ENCODE measurements at places on chromosomes 13 and 19.

DNA sequence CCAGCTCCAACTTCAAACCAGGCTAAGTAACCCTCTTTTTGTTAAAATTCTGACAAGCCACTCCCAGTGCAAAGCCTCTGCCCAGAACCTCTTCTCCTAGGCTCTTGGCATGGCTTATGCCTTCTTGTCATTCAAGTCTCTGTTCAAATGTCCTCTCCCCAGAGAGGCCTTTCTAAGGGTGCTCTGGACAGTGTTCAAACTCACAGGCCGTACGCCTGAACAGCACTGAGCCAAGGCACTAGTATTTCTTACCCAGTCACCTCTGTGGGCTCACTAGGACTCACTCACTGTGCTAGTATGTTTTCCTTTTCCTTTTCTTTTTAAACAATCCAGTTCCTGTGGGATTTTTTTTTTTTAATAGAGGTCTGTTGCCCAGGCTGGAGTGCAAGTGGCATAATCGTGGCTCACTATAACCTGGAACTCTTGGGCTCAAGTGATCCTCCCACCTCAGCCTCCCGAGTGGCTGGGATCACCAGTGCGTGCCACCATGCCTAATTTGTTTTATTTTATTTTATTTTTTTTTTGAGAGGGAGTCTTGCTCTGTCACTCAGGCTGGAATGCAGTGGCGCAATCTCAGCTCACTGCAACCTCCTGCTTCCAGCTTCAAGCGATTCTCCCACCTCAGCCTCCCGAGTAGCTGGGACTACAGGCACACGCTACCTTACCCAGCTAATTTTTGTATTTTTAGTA, 2.3 kb upstream of the ASF1B start:
- no peak for DNase-seq

GRCh38 chr13:46124531-46124966, 19.7 kb upstream of the CPB2 start:
- DNase-seq: no peak

DNA sequence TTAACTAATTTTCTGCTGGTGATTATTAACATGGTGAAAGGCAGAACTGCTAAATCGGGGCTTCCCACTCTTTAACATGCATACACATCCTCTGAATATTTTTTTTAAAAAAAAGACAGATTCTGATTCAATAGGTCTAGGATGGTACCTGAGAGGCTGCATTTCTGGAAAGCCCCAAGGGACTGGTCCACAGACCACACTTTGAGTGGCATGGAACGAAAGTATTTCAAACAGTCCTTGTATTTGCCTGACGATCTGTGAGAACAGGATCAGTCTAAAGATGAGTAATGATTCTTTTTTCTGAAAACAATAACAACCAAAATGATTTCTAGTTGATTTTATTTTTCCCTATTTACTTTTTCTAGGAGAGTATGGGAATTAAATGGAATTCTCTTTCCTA, 16.7 kb upstream of the SPART start:
- DNase-seq: no peak

DNA sequence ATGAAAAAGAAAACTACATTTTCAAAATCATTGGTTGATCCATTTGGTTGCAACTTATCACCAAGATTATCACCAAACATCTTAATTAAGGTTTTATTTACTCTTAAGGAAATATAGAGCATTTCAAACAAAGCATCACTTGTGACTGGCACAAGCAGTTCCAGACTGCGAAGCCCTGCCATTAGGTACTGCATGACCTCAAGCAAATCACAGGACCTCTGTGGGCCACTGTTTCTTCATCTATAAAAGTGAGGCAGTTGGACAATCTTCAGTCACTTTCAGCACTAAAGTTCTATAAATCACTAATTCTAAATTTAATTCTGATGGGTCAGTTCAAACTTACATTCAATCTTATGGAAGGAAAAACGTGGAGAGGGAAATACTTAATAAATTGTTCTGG, 2.0 kb downstream of the ELF1 start:
- no peak for DNase-seq

DNA sequence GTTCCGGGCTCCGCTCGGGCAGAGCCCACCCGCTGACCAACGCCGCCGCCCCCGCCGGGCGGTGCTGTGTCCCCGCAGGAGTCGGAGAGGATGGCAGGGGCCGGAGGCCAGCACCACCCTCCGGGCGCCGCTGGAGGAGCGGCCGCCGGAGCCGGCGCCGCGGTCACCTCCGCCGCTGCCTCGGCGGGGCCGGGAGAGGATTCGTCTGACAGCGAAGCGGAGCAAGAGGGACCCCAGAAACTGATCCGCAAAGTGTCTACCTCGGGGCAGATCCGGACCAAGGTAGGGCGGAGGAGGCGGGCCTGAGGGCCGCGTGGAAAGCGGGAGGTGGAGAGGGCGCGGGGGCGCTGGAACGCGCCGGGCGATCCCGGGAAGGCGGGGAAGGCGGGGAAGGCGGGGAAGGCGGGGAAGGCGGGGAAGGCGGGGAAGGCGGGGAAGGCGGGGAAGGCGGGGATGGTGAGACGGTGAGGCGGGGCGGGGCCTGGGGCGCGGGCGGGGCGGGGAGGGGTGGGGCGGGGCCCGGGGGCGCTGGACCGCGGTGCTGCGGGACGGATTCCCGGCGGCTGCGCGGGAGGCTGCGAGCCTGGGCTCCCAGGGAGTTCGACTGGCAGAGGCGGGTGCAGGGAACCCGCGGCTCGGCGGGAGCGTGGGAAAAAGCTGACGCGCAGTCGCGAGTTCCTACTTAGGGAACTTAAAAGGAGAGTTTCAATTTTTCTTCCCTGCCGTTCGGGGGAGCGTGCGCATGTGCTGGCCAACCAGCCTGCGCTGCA, 421 bp downstream of the DGKH start:
- peak; percentile 38 for DNase-seq

- DNase-seq: no peak
These were observed 170.9 kb upstream of the ZNF507 start for GRCh38 chr19:32174386-32175113.

All from omental fat pad (tissue), 4 donors.